ENCODE measurements at places on chromosomes 11 and 22. TPM values are rescaled to one million over a fixed set of nuclear protein-coding genes. Genes with fewer than 3 reads are reported as not detected.

DNA sequence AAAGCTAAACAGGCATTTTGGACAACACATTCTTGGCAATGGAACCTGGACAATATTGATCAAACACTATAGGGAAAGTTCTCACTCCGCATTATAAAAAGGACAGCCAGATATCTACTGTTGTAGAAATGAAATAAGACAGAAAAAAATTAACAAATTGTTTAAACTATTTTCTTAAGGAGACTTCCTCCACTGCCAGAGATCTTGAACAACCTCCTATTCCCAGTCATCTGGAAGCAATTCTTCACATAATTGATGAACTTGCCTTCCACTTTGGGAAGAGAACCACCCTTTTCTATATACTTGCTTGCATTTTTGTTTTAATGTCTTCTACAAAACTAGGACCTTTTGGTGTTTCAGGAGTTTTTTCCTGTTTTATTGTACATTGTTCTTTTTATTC is 216.1 kb downstream of the CASP12 start:
- DNase-seq, result no peak

GRCh38 chr22:48241658-48242057 is 1479.2 kb downstream of the TBC1D22A start:
- no peak for DNase-seq

DNA sequence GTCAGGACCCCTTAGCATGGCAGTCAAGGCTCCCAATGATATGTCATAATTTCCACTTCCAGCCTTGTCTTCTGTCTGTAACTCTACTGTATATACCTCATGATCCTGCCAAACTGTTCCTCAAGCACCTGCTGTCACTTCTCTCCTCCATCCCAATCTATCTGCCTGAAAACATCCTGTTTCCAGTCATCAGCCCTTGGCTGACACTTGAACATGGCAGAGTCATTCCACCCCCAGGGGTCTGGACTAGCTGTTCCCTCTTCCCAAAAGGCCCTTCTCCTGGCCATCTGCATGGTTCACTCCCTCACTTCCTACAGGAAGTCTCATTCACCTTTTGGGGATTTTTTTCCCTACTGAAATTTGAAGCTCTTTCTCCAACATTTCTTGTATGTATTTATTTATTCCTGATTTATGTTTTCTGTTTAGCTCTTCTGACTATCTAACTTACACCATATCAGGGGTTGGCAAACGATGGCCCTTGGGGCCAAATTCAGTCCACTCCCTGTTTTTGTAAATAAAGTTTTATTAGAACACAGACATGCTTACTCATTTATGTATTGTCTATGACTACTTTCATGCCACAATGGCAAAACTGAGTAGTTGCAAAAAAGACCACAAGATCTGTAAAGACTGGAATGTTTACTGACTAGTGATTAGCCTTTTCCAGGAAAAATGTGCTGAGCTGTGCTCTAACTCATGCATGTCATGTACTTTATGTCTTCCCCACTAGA is 278.4 kb downstream of the KIRREL3 start:
- no peak for DNase-seq

DNA sequence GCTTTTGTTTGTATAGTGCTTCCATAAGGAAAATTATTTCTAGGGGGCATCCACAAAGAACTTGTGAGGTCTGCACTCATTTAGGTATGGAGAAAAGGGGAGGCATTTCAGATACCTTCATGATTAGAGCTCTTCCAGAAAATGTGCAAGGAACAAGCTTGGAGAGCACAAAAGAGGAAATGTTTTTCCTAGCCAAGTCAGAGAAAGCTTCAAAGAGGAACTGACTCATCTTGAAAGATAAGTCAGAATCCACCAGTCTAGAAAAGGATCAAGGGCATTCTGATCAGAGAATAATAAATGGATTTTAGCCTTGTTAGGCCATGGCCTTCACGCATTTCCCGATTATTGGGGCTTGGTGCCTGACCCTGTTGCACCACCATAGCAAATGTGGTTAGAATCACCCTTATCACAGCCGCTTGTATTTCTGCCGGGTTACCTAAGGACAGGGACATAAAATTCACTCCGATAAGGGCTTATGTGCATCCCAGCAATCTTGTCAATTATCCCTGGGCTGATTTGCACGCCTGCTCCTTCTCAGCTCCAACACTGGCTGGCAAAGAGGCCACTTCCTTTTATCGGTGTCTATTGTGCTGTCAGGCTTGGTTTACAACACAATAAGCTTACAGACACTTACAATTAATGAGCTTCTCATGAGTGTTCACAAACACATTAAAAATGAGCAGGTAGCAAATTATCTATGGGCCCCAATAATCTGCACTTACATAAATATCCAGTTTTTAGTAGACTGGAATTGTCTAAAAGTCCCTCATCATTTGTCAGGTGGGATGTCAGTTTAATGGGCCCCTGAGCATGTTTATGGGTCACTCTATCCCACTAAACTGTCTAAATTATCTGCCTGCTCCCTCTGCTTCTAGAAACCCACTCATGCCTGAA is 613.5 kb downstream of the SOX6 start:
- no peak for DNase-seq

The TSGA10IP gene
- total RNA-seq, result not detected

Measured in PC-9 (cell line).